ENCODE measurements at places on chromosomes 13 and 19.

DNA sequence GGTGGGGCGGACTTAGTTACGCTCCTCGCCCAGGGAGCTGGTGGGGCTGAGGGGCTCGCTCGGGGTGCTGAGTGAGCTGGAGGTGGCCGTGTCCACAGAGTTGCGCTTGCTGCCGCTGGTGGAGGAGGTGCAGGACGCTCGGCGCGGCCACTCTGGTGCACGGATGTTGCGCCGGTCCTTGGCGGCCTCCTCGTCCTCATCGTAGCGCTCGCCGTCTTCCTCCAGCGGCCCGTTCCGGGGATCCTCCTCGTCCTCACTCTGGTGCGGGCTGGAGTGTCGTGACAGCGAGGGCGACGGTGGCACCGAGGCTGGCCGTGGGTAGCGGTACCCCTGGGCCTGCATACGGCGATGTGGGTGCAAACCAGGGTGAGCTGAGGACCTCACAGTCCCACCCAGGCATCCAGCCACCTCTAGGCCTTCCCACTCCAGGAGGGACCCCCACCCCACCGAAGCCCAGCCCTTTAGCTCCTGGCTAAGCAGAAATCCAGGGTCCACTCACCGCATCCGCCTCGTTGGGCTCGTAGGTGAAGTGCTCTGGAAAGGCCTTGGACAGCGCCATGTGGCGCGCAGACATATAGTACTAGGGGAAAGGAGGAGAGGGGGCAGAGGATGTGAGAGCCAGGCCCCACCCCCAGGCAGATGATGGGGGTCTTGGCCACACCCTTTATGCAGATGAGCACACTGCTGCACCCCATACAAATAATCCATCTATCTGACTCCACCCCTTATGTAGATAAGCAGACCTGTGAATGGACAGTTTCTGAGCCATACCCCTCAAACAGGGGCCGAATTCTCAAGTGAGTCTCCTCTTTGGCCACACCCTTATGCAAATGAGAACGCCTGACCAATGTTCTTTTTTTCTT lies 4.4 kb downstream of the FTL start:
- DNase-seq: no peak

GRCh38 chr13:107870400-107870799 lies 344.9 kb downstream of the LIG4 start:
- no peak for DNase-seq

GRCh38 chr19:3721131-3721886 lies 13.1 kb downstream of the TJP3 start:
- DNase-seq: peak; percentile 47

GRCh38 chr13:84294576-84294975 lies 412.3 kb upstream of the SLITRK1 start:
- no peak for DNase-seq
